Activated CD8-positive, alpha-beta memory T cell treated with anti-CD3 and anti-CD28 coated beads for 1 hour (primary cell): ENCODE measurements at places on chromosomes 2 and 18.

GRCh38 chr2:173568054-173568453 lies 213.4 kb downstream of the CDCA7 start:
- DNase-seq, result no peak

DNA sequence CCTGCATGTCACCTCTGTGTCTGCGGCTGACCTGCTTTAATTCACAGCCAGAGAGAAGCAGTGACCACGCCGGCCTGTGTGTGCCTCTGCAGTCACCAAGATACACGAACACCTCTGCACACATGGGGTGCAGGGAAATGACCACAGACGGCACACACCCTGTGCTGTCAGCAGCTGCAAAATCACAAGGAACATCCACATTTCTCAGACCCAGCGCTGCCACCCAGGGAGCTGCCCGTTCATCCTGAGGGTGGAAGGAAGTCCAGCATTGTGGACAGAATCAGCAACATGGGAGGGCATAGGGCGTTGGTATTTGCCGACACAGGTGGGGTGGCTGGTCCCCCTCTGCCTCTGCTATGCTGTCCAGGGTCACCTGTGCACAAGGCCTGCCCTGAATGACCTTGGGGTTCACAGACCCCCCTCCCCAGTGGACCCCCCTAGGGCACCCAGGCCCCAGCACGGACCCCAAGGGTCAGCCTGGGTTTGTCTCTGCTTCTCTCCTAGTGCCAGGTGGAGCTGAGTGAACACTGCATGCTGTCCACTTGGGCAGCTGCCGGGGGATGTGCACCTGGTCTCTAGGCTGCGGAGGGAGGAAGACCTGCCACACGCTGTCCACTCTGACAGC lies 107.4 kb downstream of the PXDN start:
- DNase-seq, result no peak

DNA sequence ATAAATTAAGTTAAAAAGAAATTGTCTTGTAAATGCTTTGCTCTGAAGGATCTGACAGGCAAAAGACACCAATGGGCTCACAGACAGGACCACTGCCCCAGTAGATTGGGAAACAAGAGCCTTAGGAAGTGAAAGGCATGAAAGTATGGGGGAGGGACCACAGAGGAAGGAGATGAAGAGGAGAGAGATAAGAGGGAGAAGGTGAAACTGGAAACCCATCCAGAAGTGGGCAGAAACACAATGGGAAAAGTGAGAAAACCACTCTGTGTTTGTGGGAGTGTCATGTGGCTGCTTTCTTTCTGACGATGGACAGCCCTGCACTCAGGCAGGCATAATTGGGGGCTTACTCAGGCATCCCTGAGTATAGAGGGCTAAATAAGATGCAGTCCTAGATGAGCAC lies 101.5 kb upstream of the STON1 start:
- no peak for DNase-seq

GRCh38 chr2:231597014-231597611 lies 4.4 kb downstream of the TEX44 start:
- DNase-seq, result no peak

GRCh38 chr2:48248251-48248933 lies 281.6 kb upstream of the STON1 start:
- DNase-seq, result no peak

DNA sequence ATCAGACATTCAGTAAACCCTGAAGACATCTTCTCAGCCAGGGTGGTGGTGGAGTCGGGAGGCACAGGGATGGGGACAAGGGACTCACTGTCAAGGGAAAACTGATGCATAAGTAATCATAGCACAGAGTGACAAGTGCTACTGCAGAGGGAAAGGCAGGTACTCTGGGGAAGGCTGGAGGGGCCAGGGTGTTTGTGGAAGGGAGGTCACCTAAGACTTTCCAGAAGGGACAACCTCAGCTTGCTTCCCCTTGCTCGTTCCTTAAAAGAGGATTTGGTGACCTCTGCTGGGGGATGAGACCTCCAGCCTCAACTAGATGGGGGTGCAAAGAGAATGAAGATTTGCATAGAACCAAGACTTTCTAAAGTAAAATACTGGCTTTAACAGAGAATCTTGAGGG lies 99.5 kb downstream of the SLC4A3 start:
- DNase-seq, result no peak

GRCh38 chr2:122077114-122077513 lies 321.7 kb downstream of the TSN start:
- no peak for DNase-seq

GRCh38 chr2:10983711-10984110 lies 72.0 kb downstream of the KCNF1 start:
- no peak for DNase-seq

DNA sequence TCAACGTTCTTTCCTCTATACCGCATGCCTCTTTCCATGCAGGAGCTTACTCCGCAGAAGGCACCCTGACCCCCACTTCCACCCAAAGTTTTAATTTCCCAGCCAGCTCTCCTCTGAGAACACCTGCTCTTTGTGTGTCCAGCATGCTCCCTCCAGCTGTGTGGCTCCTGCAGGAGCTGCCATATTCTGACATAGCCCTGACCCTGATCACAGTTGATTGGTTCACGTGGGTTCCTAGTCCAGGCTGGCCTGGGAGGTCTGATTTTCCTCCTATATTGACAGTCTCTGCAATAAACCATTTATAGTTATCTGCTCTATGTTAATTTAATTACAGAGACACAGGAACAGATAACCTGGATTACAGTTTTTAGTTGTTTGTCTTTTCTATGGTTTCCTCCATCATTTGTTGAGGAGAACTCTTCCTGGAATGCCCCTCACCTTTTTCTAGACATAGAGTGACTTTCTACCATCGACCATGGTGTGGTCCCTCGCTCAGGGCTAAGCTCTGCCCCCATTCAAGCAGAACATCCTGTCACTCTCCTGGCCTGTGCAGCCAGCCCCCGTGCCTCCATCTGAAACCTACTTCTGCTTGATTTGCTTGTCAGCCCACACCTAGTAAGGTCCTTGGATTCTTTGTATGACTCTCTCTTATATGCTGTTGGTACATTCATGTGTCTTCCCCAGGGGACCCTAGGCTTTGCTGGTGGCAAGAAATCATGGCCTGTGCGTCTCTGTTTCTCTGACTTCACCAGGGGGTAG lies 231.5 kb downstream of the LPIN1 start:
- no peak for DNase-seq
